ENCODE measurements at places on chromosomes 11 and 22.

- no peak for DNase-seq
Observed at GRCh38 chr11:71568704-71569349, 3.5 kb downstream of the KRTAP5-10 start.

DNA sequence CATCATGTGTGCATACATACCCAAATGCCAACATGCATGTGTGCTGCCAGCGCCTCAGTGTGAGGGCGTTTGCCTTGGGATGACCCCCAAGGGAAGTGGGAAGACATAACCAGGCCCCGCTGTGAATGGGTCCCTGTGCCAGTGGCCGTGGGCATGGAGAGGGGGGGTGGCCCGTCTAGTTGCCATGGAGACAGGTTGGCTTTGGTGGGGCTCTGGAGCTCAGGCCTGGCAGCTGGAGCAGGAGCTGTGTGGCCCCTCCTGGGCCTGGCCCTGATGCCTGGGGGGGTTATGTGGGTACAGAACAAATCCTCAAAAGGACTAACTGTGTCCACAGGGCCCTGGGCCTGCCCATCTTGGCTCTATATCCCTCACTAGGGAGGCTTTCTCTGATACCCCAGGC, 8.0 kb downstream of the SYT7 start:
- no peak for DNase-seq

DNA sequence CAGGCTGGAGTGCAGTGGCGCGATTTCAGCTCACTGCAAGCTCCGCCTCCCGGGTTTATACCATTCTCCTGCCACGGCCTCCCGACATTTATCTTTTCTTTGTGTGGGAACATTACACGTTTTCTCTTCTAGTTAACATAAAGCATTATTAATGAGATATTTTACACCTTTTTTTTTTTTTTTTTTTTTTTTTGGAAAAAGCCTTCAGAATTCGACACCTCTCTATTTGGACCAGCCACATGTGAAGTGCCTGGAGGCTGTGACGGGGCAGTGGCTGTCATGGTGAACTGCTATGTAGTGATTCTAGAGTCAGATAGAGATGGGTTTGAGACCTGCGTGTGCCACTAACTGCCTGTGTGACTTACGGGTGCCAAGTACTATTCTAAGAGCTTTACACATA, 64.3 kb downstream of the SMIM38 start:
- no peak for DNase-seq

GRCh38 chr11:60985501-60985900, 14.0 kb downstream of the CD6 start:
- no peak for DNase-seq

DNA sequence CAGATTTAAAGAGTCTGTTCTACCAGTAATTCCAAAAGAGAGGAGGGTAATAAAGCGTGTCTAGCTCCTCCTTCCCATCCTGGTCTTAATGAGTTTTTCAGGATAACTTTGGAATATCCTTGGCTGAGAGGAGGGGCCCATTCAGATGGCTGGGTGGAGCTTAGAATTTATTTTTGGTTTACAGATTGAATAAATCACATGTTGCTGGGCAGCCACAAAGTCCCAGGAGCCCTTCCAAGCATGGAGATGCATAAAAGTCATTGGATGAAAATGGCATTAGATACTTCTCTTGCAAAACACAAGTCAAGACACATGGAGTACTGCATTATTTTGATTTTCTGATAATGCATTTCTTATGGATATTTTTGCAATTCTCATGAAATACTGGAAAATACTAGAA, 139.0 kb downstream of the TRPC6 start:
- no peak for DNase-seq

DNA sequence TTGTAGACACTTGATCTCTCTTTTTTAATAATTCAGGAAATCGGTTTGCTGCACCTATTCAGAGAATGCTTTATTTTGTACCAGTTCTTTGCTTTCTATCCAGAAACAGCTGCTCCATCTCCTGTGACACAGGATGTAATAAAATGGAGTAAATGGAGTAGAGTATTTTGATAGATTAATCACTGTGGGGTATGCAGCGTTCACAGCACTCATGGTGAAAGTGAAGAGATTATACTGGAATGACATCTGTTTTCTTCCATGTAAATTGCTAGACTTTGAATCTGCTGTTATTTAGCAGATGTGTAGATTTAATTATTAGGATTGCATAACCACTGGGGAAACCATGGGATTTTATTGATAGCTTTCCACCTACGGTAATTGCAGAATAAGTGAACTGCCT, 227.3 kb upstream of the ARHGAP42 start:
- DNase-seq = no peak

DNA sequence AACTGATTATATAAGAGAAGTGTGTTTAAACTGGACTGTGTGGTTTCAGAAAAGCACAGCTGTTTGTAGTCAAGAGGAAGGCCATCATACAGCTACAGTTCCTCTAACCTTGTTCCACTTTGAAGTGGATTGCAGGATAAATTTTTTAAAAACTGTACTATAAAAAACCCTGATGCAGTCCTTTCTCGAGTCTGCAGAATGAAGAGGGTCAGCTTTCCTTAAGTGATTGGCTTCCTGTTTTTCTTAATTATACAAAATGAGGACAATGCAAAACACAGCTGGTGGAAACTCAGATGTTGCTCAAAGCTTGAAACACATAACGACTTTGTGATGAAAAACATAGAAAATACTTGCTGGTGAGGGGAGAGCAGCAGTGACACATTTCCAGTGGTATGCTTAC, 1060.5 kb downstream of the DLG2 start:
- no peak for DNase-seq

GRCh38 chr11:62409831-62410230, 9.0 kb upstream of the SCGB1A1 start:
- no peak for DNase-seq

GRCh38 chr11:26065944-26066343, 266.0 kb upstream of the ANO3 start:
- no peak for DNase-seq

DNA sequence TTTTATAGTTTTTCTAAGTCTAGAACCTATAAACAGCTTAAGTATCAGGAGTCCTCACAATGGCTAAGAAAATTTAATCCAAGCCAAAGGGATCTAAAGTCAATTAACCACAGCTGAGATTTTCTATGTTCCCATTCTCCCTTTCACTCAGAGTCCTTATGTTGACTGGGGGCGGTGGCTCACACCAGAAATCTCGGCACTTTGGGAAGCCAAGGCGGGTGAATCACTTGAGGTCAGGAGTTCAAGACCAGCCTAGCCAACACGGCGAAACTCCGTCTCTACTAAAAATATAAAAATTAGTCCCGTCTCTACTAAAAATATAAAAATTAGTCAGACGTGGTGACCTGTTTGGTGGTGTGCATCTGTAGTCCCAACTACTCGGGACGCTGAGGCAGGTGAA, 6.9 kb downstream of the RDX start:
- DNase-seq = no peak

DNA sequence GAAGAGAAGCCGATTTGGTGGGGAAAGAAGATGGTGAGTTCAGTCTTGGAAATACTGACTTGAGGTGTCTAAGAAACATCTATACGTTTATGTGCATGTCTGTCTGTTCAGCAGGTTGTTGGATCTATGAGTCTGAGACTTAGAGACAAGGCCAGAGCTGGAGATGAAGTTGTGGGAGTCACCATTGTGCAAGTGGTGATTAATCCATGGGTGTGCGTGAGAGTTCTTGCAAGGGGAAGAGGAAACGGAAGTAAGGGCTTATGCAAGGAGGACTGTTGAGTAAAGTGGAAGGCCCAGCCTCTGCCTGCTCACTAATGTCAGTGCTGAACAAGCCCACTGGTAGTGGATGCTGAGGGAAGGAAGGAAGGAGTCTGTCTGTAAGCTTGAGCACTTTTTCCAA, 9.7 kb downstream of the TMEM45B start:
- DNase-seq = no peak
